ENCODE measurements at places on chromosomes 11 and 22. TPM values are rescaled to one million over a fixed set of nuclear protein-coding genes. Genes with fewer than 3 reads are reported as not detected.

ACRV1 gene
- total RNA-seq, result not detected

CABP7 gene
- not detected for total RNA-seq

MMP12 gene
- total RNA-seq, result 0.17 TPM

SLCO2B1 gene
- total RNA-seq, result 19.2 TPM

ENTHD1 gene
- not detected for total RNA-seq

GRM5 gene
- 0.41 TPM for total RNA-seq

RASL10A gene
- total RNA-seq, result 0.27 TPM

C22orf31 gene
- total RNA-seq, result not detected

SYCE3 gene
- not detected for total RNA-seq

TSSK2 gene
- total RNA-seq, result not detected

CHADL gene
- 0.36 TPM for total RNA-seq

OR5B3 gene
- total RNA-seq, result not detected

TTC38 gene
- total RNA-seq, result 16.5 TPM

CBLIF gene
- not detected for total RNA-seq

- no peak for DNase-seq
Measured at GRCh38 chr11:32152216-32152615, 61.3 kb downstream of the RCN1 start.

- no peak for DNase-seq
Measured at GRCh38 chr22:42439021-42439567, 6.9 kb upstream of the NFAM1 start.

- DNase-seq, result no peak
Measured at GRCh38 chr11:76613901-76614300, 56.6 kb downstream of the LRRC32 start.

GRCh38 chr11:92383430-92383829 is 158.8 kb downstream of the FAT3 start:
- no peak for DNase-seq

DNA sequence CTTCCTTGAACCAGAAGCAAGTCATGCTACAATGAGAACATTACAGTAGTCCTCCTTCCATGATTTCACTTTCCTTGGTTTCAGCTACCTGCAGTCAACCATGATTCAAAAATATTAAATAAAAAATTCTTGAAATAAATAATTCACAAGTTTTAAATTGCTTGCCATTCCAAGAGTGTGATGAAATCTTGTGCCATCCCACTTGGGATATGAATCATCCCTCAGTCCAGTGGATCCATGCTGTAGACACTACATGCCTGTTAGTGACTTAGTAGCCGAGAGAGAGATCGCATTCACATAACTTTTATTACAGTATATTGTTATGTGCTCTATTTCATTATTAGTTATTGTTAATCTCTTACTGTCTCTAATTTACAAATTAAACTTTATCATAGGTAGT is 6.0 kb downstream of the HOATZ start:
- no peak for DNase-seq

- DNase-seq, result no peak
Measured at GRCh38 chr11:68037411-68038225, 1.2 kb upstream of the TCIRG1 start.

DNA sequence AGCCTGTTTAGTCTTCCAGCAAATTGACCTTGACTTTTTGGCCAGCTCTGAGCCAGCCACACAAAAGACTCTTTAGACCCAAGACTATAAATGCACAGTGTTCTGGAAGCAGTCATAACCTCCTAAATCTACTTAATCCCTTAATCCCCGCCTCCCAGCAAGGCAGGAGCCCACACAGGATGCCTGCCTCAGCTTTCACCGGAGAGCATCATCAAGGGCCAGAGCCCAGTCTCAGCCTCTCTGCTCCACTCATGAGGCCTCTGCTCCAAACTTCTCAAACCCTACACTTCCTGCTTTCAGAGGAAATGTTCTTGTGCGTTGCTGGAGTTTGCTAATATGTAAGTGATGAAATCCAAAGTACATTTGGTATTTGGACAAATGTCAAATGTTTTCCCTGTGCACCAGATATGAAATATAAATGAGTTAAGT is 57.9 kb upstream of the FSHB start:
- DNase-seq, result no peak

DNA sequence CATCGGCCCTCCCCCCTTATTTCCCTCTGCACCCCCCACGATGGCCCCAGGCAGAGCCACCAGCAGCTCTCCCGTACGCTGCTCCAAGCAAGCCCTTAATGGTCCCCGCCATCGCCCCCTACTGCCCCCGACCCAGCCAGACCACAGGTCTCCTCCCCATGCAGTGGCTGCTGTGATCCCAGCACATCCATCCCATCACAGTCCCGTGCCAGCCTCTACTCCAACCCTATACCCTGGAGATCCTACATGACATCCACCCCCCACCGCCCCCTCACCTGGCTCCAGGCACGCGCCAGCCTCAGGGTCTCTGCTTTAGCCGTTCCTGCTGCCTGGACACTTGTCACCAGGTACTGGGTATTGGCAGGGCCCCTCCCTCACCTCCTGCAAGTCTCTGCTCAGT is 85.8 kb upstream of the RTL6 start:
- peak; percentile 72 for DNase-seq

- no peak for DNase-seq
Measured at GRCh38 chr11:30452842-30453241, 129.9 kb downstream of the ARL14EP start.

DNA sequence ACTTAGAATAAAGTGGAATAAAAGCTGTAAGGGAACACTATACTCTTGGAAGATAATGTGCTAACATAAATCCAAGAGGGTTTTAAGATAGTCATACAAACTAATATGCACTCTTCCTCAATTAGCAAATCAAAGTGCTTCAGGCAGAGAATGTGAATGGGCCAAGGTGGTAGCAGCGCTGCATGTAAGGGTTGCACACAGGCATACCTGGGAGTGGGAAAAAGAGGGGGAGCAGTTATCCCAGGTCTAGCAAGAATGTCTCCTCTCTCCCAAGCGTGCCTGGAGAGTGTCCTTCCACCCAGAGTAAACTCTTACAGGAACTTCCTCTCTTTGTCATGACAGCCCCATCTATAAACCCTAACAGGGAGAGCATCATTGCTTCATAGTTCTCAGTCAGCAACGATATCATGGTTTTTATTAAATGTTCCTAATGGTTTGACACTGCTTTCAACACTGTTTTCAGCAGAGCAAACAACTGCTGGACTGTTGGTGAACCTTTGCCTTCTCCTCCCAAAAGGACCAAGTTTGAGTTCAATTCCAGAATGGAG is 61.6 kb downstream of the SYTL2 start:
- no peak for DNase-seq

- no peak for DNase-seq
Measured at GRCh38 chr11:128195756-128196155, 391.6 kb downstream of the ETS1 start.

GRCh38 chr11:3902441-3902840 is 47.0 kb downstream of the STIM1 start:
- no peak for DNase-seq

DNA sequence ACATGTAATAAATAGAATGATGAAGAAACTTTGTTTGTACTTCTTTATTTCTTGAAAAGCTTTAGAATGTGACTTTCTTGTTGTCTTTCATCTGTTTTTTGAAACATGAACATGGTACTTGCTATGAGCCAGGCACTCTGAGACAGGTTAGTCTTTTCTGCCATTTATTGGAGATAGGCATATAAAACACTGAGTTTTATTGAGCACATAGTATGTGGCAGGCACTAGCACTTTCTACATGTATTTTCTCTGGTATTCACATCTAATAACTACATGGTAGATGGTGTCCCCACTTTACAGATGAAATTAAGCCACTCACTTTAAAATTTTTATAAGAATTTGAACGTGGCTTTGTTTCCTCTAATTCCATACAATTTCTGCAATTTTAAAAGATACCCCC is 7.7 kb upstream of the ANKRD42 start:
- no peak for DNase-seq

GRCh38 chr22:31289344-31289743 is 2.9 kb downstream of the PIK3IP1 start:
- DNase-seq, result peak; percentile 60

DNA sequence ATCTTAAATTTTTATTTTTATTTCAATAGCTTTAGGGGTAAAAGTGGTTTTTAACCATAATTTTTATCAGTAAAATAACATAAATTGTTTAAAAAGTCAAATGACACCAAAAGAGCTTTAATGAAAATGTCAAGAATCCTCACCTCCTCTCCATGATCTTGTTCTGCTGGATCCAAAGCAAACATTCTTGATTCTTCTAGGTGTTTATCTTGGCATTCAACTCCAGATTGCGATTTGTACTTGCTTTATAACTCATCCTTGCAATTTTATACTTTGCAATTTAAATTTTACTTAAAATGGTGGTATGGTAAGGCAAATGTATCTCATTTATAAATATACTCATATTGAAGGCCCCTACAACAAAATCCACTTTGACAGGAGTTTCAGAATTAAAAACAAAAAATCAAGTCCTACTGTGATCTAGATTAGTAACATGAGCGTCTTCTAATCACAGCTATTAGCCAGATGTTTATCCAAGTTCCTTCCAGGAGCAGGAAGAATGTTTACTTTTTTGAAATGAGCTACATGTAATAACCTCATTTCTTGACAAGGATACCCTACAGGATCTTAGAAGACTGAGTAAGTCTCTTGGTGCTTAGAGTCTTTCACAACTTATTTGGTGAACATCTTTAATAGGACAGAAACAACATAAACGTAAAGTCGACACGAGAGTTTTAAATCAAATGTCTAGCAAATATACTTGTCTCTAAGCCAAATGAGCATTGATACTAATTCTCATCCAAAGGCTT is 72.4 kb upstream of the CARD18 start:
- DNase-seq, result no peak

- DNase-seq, result no peak
Measured at GRCh38 chr11:32894149-32894827, 1.7 kb downstream of the QSER1 start.

GRCh38 chr11:64876229-64876750 is 2.1 kb downstream of the EHD1 start:
- DNase-seq, result no peak

GRCh38 chr11:6225896-6226295 is 8.5 kb downstream of the FHIP1B start:
- no peak for DNase-seq

DNA sequence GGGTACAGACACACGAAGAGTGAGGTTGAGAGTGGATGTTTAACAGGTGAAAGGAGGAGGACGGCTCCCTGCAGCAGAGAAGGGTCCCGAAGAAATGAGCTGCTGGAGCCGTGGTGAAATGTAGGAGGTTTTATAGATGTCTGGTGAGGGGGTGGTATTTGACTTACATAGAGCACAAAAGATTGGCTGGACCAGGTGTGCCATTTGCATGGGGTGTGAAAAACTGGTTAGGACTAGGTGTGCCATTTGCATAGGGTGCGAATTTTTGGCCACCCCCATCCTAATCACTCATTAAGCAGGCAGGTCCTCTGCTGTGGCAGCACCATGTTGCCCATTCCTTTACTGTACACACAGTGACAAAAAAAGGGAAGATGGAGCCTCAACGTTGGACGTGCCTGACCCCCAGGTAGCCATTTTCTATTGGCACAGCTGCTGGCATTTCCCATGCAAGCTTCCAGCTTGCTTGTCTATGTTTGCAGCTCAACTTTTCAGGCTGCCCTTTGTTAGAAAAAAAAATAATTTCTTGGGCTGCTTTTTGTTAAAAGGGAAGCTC is 581.7 kb upstream of the B3GAT1 start:
- no peak for DNase-seq

GRCh38 chr11:131827430-131827829 is 457.0 kb downstream of the NTM start:
- DNase-seq, result no peak

- DNase-seq, result no peak
Measured at GRCh38 chr11:13595166-13595565, 73.3 kb upstream of the FAR1 start.

- DNase-seq, result no peak
Measured at GRCh38 chr11:125372088-125372487, 124.0 kb downstream of the FEZ1 start.

GRCh38 chr11:69697469-69697843 is 6.4 kb downstream of the FGF19 start:
- DNase-seq, result no peak

- DNase-seq, result no peak
Measured at GRCh38 chr11:116637766-116638165, 135.0 kb downstream of the BUD13 start.

DNA sequence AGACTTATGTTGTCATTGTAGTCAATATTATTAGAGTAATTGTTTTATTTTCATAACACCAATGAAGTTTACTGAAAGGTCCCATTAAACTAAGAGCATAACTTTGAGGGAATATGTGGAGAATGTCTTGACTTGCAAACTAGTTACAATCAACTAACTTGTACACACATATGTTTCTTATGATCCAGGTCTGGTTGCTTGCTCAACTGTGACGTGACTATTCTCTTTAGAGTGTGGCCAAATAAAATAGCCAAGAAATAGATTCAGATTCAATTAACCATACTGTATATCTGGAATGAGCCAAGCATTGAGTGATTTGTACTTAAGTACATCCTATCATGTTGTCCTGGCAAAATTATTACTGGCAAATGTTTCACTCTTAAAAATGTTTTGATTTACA is 101.7 kb downstream of the METTL15 start:
- no peak for DNase-seq

DNA sequence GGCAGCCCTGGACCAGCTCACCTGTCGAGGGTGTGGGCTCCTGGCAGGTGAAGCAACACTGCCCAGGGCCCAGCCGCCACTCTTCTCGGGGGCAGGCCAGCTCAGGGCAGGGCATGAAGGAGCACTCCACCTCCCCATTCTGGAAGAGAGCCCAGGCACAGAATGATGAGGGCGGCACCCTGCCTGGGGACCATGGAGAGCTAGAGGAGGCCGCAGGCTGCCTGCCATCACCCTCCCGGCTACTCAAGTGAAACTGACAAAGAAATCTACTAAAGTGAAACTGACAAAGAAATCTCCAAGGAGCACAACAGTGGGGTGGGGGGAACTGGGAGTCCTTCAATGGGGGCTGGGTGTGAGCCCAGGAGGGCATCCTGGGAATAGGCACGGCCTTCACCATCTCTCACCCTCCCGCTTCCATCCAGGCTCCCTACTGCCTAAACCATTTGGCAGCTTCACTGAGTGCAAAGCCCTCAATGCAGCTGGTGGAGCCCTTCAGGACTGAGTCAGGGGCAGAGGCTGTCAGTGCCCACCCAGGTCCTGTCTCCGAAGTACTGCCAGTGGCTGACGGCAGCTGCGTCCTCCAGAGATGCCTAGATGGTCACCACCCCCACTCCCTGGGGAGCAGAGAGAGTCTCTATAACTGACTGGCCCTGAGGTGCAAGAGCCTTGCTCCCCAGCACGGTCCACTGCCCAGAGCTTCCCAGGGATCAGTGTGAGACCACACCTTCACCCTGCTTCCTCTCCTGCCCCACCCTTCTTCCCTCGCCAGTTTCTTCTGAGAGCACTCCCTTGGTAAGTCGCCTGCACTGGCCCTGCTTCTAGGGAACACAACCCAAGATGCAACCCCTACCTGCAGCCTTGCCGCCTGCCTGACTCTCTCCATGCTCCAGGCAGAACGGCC is 21.7 kb downstream of the VWCE start:
- DNase-seq, result no peak

Measured in chondrocyte (in vitro differentiated cells).